ENCODE measurements at places on chromosomes 1 and 21.

DNA sequence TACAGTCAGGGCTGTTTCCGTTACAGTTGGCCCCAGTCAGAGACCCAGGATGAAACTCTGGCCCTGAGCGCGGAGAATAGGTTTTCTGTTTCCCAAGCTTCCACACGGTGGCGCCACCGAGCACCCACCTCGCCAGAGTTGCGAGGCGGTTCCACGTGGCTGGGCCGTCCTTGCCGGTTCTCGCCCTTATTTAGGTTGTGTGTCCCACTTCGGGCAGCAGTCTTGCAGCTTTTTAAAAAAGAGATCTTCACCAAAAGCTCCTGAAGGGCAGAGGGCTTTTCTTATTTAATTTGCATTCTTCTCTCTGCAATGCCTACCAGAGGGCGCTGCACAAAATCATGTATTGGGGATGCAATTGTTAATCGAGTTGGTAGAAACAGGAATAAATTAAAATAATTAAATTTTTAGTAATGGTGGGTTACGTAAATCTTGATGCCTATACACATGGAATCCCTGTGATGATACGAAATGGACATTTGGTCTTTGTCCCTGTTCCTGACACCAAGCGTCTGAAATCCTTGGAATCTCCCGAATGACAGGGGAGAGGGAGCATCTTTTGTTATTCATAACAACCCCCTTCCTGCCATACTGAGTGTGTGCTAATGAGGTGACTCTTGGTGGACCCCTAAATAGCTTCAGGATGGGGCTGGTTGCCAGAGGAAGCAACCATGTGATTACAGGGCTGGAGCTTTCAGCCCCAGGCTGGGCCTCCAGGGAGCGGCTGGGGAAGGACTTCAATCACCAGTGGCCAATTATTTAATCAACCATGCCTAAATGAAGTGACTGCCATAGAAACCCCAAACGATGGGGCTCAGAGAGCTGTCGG lies 5.6 kb upstream of the S100A7 start:
- DNase-seq: peak; percentile 44

DNA sequence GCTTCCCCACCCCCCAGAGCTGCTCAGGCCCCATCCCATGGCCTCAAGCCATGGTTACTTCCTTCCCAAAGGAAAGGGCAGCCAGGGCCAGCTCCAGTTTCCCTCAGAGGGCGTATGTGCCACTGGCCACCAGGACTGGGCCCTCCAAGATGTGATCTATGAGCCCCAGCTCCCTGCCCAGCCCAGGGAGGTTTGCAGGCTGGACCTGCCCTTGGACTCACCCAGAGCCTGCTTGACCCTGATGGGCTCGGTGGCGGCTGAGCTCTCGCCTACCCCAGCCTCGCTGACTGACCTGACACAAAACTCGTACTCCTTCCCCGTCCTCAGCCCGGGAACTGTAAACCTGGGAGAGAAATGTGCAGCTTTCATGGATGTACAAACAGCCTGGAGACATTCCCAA lies 29.6 kb downstream of the MYOM3 start:
- no peak for DNase-seq

GRCh38 chr1:234956821-234957329 lies 171.8 kb downstream of the TOMM20 start:
- no peak for DNase-seq

DNA sequence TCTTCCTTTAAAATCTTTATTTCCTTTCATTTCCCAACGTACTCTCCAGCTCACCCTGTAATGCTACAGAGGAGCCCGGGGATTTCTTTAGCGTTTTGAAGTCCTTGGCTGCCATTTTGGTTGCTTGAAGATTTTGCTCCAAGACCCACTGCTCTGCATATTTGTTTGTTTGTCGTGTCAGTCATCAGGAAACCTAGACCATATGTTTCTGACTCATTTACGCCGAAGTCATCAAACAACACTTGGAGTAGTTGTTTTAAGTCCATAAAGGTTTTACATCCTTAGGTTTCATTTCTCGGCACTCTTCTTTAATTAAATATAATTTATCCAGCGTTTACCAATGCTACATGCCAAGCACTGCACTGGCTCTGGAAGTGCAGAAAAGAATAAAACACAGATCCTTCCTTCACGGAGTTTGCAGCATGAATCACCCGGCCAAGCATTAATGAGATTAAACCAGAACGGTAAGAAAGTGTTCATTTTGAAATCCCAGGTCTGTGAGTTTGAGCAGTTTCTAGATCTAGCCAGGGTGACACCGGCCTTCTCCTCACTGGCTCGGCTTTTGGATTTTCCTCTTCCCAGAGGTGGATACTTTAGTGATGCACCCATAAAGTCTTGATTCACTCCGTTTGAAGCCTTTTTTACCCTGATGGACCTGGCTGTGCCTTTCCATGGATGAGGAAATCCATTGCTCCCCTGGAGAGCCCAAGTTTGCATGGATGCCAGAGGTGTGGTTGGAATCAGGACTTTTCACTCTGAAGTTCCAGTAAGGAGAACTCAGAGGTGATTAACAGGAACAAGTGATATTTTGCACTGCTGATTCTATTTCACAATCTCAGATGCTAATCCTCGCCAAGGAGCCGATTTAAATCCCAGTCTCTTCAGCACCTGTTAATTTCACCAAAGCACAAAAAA lies 109.3 kb downstream of the KAZN start:
- no peak for DNase-seq

GRCh38 chr1:232718928-232719927 lies 86.0 kb upstream of the MAP10 start:
- DNase-seq: peak; percentile 53

- DNase-seq: no peak
These were observed 54.7 kb upstream of the WNT4 start for GRCh38 chr1:22197644-22198043.
